ENCODE measurements at places on chromosomes 7 and 10.

- no peak for DNase-seq
Measured at GRCh38 chr7:17104419-17104818, 194.0 kb upstream of the AHR start.

DNA sequence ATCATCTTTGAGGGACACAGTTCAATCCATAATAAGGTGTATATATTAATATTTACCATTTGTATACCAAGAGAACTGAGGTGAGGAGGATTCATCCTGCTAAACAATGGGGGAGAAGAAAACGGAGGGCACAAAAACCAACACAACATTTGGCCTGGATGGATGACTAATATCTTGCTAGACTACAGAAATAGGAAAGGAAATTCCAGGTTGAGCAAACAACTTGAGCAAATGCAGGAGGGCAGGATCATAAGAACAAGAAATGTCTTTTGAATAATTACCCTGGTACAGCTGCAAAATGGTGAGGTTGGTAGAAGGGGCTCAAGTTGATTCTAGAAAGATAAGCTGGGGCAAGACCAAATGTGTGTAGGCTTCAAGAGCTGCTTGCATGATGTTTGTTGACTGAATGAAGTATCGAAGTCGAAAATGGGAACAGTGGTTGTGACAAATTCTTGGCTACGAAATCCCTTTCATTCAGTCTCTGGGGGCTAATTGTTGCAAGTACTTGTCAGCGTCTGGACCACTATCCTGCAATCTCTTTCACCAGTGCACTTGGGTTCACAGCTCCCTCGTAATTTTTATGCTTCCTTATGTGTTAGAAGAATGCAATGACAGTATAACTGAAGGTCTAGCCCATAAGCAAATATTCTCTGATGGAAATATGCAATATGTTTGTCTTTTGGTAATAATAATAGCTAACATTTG lies 176.2 kb downstream of the PTEN start:
- DNase-seq, result no peak

DNA sequence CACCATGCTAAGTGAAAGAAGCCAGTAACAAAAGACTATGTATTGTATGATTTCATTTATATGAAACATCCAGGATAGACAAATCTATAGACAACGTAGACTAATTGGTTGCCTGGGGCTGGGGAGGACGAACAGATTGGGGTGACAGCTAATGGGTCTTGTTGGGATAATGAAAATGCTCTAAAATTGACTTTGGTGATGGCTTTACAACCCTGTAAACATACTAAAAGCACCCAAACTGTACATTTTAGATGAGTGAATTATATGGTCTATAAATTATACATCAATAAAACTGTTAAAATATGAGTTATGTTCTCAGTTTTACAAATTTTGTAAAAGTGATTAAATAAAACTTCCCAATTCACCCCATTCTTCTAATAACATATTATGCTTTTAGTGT lies 261.5 kb downstream of the ELMO1 start:
- DNase-seq, result no peak

DNA sequence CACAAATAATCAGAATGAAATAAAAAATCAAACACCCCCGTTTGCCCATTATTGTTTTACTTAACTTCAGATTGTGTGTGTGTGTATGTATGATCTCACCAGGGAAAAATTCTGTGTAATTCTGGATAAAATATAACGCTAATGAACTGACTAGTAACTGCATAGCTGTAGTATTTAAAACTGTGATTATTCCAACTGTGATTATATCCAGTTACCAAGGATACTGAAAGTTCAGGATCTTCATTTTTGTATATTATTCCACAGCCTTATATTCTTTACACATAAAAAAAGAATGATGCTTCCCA lies 2.9 kb downstream of the TWIST1 start:
- no peak for DNase-seq

DNA sequence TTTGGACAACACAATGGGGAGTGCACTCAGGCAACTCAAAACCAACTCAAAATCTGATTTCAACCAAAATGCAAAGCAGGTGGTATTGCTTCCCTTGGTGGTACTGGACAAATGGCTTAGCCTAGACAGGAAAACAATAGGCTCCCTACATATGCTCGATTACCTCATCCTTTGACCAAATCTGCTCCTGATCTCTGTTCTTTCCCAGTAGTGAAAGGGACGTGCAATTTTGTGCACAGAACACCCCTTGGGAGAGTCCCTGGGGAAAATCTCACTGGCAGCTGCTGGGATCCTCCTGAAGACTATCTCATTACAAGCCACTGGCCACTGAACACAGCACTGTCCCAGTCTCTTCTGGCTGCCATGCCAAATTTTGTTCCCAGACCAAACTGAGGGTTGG lies 149.2 kb upstream of the VSTM2A start:
- DNase-seq, result no peak

- DNase-seq, result no peak
Measured at GRCh38 chr10:10847387-10847786, 170.3 kb upstream of the CELF2 start.

DNA sequence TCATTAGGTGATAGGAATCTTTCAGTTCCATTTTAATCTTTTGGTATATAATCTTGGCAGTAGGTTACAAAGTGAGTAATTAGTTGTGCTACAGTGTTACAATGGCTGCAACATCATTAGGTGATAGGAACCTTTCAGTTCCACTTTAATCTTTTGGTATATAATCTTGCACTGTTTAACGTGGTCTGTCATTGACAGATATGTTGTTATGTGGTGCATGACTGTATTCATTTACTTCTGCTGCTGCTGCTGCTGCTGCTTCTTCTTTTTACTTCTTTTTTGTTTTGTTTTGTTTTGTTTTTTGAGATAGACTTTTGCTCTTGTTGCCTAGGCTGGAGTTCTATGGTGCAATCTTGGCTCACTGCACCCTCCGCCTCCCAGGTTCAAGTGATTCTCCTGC lies 28.6 kb downstream of the ST7 start:
- DNase-seq, result no peak

- DNase-seq, result no peak
Measured at GRCh38 chr7:42278344-42278743, 41.3 kb upstream of the GLI3 start.
